Endothelial cell of umbilical vein (primary cell): ENCODE measurements at places on chromosomes 16 and 17.

- DNase-seq, result no peak
Observed at GRCh38 chr17:77435272-77436057, 294.7 kb downstream of the SEC14L1 start.

DNA sequence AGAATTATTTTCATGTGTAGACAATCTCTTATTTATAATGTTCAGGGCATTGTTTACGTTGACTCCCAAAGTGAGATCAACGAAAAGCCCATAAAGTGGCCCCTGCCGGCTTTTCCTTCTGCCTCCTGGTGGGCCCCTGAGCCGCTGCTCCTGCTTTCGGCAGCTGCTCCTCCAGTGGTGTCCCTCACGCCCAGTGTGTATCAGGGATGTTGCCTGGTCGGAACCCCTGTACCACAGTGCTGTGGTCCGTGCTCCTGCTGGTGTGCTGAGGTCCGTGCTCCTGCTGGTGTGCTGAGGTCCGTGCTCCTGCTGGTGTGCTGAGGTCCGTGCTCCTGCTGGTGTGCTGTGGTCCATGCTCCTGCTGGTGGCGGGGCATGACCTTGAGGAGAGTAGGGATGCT is 107.6 kb downstream of the BANP start:
- DNase-seq, result no peak

DNA sequence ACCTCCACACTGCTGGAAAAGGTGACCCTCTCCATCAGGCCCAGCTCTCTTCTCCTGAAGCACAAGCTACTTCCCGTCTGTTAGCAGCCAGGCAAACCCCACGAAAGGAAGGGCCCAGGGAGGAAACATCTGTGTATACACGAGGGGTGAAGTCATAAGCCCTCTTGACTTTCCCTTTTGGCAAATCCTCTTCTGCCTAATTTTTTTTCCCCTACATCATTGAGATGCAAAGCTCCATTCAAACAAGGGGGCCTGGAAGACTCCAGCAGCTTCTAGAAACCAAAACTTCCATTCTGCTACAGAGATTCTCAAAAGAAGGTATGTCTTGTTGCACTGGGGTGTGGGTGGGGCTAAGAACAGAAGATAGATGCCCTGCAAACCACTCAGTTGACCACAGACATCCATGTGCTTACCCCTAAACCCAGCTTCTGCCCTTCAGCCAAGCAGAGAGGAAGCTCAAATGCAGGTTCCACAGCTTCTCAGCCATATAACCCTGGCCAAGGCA is 145.6 kb upstream of the RCVRN start:
- no peak for DNase-seq

DNA sequence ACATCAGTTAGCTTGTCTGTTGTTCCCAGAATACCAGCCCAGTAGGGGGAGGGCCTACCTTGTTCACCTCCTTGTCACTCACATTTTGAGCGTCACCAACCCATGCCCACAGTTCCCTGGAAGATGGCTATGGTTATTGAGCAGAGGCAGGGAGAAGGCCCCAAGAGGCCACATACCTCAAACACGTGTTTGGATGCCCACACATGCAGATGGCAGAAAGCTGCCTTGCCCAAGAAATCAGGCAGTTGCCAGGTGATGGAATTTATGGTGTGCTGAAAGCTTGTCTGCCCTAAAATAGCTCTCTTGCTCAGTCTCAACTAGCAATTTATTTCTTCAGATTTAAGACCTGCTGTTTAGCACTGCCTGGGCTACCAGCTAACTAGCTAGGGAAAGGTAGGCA is 16.5 kb upstream of the CMTM4 start:
- no peak for DNase-seq

- DNase-seq, result peak; percentile 42
Observed at GRCh38 chr16:90031931-90032673, 12.8 kb upstream of the DBNDD1 start.

- peak; percentile 96 for DNase-seq
Observed at GRCh38 chr17:66691644-66692420, 143.1 kb upstream of the CACNG5 start.

- no peak for DNase-seq
Observed at GRCh38 chr16:1917665-1918350, 407 bp downstream of the HS3ST6 start.

DNA sequence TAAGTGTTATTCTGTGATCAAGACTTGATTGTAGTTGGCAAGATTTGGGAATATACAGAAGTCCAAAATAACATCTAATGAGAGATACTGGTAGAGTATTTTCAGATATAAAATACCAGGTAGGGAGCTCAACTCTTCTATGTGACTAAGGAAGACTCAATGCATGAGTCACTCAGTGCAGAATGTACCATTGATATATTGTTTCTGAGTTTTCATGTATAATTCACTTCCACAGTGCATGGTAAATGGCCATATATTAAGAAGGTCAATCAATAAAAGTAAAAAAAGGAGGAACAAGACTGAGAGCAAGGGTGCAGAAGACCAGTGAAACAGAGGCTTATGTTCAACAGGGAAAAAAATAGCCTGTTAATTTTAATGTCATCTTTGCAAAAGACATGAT is 1387.9 kb downstream of the CDH8 start:
- no peak for DNase-seq

GRCh38 chr17:38449364-38449763 is 21.1 kb downstream of the ARHGAP23 start:
- peak; percentile 21 for DNase-seq

DNA sequence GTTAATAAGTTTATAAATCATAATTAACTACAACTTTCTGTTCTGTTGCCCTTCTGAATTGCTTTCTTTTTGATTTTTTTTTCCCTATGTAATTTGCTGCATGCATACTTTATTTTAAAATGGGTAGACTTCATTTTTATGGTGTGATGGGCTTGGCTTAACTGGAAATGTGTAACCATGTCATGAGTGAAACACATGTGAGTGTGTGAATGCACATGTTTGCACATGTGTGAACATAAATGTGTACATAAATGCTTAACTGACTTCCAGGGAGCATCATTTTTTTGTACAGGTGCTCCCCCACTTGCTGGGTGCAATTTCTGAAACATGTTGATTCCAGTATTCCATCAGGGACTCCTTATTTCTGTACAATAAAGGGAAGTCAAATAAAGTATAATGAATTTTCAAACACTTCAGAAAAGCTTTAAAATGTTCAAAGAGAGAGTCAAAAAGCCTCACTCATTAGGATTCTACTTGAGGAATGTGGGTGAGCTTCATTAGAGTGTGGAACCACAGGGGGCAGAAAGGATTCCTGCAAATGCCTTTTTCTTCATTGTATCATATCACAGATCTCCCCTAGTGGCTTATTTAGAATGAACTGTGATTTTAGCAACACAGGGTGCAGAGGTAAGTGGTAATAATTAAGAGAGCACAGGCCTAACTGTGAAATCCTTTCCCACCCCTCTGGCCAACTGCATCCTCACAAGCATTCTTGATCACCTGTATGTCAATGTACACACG is 31.7 kb upstream of the CDH11 start:
- no peak for DNase-seq

- DNase-seq, result no peak
Observed at GRCh38 chr17:40458851-40459482, 15.7 kb downstream of the IGFBP4 start.

DNA sequence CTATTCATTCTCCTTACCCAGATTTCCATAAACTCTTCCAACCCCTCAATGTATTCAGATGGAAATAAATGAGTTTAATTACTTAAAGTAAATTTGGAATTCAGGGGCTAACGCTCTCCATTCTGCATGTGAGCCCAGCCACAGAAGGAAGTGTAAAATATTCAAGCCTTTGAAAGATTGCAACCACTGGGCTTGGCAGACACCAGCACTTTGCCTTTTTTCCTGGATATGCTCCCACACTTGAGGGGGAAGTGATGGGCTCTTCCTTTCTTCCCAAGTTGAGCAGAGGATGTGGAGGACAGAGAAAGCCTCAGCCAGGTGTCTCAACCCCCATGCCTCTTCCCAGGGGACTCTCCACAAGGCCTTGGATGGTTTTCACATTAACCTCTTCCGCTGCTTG is 825.1 kb upstream of the EEF2KMT start:
- no peak for DNase-seq

- DNase-seq, result no peak
Observed at GRCh38 chr17:35377706-35378105, 4.3 kb upstream of the SLFN11 start.

- no peak for DNase-seq
Observed at GRCh38 chr16:52257534-52257933, 289.4 kb downstream of the TOX3 start.

- DNase-seq, result no peak
Observed at GRCh38 chr16:68696514-68696913, 40.6 kb upstream of the CDH1 start.

DNA sequence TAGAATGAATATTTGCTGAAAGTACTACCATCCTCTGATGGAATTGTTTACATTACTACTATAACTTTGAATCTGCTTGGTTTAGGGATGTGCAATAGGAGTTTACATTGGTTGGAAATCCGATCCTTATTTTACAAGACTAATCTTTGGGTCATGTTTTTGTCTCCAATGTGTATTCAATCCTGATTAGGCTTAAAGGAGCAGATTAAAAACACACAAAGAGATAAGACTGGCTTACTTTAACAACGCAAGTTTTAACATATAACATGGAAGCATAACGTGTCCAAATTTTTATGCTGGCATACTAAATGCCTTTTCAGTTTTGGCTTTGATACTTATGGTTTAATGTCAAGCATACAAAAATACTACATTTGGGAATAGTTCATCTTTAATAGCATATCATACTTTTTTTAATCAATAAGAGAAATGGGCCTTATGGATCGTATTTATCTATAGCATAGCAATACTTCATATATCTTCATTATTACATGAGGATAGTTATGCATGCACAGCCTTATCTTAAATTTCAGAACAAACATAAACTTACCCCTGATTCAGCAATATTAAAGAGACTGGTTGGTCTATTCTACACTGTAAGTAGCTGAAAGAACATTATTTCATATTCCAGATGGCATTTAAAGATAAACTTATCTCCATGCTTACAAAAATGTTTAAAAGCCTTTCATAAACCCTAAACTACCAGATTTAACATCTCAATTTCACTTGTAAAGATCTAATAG is 69.9 kb upstream of the NACA2 start:
- no peak for DNase-seq

- DNase-seq, result no peak
Observed at GRCh38 chr17:37064956-37065355, 116.2 kb downstream of the AATF start.

GRCh38 chr17:52710363-52710901 is 551.9 kb upstream of the CA10 start:
- no peak for DNase-seq

DNA sequence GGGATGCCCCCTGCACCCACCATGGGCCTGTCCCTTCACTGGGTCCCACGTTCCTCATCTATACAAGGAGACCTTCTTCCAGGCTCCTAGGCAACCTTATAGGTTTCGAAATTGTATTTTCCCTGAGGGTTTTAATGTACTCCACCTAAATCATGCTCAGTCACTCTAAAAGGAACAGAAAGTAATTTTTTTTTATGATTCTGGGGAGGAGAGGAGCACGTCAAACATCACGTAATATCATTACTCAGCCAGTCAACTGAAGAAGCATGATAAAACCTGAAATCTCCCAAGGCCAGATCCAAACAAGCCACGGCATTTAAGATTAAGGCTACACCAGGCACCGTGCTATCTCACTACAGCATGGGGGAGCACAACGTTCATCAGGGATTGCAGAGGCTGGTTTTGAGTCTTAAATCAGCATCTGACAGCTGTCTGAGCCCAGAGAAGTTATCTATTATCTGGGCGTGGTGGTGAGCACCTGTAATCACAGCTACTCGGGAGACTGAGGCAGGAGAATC is 3.9 kb upstream of the TMEM114 start:
- no peak for DNase-seq

DNA sequence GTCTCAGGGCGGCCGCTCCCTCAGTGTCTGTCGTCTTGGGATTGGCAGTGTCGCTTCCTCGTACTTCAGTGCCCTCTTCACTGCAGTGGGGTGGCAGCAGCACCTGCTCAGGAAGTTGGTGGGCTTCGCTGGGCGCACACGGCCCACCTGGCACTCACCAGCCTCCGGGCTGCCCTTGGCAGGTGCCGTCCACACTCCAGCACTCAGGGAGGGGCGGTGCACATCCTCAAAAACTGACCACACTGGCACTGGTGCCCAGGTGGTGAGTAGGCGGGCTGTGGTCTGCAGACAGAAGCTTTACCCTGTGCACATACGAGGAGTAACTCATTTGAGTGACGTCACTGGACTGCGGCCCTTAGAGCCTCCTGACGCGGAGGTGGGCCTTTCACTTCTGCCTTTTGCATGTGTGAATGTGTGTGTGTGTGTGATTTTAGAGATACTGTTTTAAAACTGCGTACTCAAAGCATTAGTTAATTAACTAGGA is 94.6 kb downstream of the BANP start:
- DNase-seq, result no peak

DNA sequence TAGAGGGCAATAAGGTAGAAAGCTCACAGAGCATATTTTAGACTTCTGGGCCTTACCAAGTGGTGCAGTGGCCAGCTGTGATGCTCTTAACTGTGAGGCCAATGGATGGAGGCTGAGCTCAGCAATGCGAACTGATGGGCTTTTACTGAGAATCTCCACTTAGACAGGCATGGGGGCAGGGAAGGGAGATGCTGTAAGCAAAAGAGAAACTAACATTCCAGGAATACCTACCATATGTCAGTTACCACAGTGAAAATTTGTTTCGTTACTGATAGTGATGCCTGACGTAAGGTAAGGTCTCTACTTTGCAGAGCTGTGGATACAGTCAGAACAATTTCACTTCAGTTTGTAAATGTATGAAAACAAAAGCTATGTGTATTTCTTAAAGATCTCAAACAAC is 250.6 kb upstream of the ZFHX3 start:
- no peak for DNase-seq

GRCh38 chr16:86906623-86907022 is 328.3 kb downstream of the FOXL1 start:
- DNase-seq, result no peak

DNA sequence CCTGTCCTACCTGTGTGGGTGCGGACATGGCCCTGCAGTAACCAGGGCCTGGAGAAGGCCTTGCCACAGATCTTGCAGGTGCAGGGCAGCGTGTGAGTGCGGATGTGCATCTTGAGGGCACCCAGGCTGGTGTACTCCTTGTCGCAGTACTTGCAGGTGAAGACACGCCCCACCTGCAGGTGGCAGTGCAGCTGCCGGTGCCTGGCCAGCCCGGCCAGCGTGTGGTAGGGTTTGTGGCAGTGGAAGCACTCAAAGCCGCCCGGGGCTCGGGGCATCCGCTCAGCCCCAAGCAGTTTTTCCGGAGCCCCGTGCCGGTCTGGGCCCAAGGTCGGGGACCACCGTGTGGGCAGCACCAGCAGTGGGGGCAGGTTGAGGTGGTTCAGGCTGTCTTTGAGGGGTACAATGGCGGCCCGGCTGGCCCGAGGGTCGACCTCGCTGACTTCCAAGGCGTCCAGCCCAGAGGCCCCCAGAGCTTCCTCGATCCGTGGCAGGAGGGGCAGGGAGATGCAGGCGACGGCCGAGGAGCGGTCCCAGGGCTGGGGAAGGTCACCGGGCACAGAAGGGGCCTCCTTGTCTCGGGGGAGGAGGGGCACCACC is 5.1 kb downstream of the SNAI3 start:
- no peak for DNase-seq

DNA sequence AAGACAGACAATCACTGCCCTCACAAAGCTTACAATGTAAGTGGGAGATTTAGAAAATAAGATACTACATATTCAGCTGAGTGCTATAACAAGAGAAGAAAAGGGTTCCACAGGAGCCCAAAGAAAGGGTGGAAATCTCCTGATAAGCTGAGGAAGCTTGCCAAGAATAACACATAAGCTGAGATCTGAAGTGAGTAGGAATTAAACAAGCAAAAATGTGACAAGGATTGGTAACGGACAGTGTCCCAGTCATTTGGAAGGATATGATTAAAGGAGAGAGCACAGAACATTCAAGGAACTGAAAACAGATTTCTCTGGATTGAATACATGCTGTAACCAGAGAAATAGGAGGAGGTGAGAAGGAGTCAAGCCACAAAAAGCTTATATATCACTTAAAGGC is 13.0 kb downstream of the CDYL2 start:
- peak; percentile 86 for DNase-seq
